ENCODE measurements at places on chromosomes 16 and 17.
A peak's percentile ranks its signal among the peaks of the same experiment; 100 is the strongest.

DNA sequence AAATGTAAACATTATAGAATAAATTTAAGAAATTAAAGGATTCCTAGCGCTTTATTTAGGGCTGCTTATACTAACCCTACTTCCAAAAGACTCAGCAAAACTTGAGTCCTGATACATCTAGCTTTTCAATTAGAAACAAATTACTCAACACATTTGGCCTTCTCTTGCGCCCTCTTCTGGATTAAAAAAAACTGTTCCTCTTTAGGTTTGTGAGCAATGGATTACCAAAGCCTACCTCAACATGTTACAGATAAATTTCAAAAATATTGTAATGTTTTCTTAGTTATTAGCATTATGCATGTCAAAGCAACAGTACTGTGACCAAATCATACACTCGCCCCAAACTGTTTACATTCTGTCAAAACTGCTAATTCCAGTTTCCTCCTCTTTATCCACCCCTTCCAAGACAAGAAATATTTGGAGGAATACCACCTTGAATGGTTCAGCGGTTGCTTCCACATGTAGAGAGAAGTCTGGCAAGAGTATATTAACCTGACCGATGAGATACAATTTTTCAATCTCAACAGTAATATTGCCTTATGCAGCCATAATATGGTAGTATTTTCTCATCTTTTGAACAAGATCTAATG lies 2.7 kb downstream of the NUFIP2 start:
- DNase-seq = peak; percentile 81

GRCh38 chr16:27819356-27819755 lies 244.2 kb downstream of the GSG1L start:
- DNase-seq = no peak

DNA sequence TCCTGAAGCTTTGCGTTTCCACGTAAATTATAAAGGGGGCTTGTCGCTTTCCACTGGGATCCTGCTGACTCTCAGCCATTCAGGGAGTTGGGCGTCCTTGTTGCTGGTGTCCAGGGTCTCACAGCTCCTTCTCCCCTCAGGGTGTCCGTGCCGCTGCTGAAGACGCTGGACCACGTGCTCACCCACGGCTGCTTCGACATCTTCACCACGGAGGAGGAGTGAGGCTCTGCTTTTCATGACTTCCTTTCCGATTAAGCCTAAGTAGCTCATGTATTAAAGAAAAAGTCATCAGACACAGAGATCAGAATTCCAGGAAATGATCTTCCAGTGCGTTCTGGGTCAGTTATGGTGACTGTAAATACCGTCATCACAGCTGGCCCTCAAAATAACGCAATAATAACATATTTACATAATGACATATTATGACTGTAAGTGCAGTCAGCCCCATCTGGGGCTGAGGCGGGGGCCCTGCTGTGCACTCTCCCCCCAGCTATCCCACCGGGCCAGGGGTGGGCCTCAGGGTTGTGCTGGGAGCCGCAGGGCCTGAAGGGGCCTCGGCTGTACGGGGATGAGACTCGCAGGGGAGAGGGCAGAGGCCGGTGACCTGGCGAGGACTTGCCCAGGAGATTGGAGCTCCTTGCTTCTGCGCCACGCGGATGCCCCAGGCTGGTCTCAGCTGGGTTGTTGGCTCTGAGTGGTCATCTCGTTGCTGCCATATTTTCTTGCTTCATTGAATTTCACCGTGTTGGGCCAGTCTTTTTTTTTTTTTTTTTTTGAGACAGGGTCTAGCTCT lies 92.9 kb upstream of the ZNF750 start:
- no peak for DNase-seq

GRCh38 chr17:12683299-12683698 lies 17.6 kb downstream of the MYOCD start:
- no peak for DNase-seq

- no peak for DNase-seq
These were observed 169.4 kb downstream of the SNX29 start for GRCh38 chr16:12145918-12146317.

DNA sequence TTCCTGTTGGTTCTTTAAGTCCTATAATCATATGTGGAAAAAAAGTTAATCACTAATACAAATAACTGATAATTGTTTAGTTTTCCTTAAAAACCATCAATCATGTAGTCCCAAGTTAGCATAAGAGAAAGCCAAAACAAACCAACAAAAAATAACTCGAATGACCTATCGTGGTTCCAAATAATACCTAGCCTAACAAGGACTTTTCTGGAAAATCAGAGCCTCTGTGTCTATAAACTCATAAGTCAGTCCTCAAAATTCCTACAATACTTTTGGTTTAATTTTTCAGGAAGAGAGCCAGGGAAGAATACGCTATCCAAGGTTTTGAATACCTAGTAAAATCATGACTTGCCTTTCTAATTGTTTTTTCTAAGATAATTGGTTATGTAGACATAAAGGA lies 975.3 kb upstream of the SOX9 start:
- peak; percentile 24 for DNase-seq

- DNase-seq = peak; percentile 30
These were observed 32.8 kb upstream of the RCVRN start for GRCh38 chr17:9937901-9938300.

DNA sequence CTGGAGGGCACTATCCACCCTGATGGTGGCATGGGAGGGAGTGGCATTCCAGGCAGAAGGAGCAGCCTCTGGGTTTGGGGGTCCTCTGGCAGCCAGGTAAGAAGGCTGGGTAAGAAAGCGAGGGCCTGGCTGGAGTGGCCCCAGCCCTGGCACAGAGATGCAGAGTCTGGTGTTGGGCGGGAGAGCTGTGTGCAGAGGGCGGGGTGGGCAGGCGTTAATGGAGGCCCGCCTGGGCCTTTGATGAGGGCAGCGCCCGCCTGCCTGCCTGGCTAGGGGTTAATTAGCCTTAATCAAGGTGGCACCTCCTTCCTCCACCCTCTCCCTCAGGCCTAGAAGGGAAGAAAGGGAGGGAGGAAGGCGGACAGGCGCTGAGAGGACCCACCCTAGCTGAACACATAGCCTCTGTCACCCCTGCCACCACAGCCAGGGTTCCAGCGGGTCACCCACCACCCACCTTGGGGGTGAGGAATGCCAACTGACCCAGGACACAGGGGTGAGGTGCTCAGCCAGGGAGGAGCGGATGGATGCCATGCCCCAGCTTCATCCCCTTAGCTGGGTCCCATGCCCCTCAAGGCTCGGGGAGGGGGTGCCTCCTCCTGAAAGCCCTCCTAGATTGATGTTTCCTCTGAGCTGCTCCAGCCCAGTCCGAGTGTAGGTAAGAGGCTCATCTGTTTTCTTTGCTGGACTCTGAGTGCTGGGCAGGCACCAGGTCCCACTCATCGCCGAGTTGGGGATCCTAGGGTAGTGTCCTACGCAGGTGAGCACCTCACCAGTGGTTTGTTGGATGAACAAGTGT lies 13.4 kb upstream of the FAM83G start:
- DNase-seq = no peak

DNA sequence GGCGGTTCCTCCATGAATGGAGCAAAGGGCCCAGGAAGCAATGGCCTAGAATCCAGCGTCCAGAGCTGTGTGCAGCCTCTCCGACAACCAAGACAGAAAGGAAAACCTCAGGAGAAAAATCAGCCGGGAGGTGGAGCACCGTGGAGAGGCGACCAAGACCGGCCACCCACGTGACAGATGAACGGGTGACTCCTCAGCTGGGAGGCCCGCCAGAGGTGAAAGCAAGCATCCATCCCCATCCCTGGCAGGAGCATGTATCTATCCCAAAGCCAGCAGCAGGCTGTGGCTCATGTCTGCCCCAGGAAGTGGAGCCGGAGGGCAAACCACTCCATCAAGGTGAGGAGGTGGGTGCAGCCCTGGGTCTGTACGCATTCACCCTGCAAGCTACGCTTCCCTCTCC lies 52.1 kb downstream of the FOXL1 start:
- DNase-seq = no peak

DNA sequence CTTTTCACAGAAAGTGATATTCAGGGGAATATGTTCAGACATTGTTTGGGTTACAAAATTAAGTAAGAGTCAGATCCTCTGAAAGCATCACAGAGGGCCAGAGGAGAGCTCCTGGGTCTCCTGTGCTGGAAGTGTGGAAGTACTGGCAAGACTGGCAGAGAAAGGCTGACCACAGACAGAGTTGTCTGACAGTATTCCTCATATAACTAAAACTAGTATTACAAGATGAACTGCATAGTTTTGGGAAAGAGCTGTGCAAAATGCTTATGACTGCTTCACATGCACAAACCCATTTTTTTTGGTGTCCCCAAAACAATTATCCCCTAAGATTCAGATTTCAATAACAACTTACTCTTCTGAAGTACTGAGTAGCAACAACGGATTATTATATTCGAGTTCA lies 35.2 kb downstream of the N4BP1 start:
- DNase-seq = no peak
